ENCODE measurements at places on chromosomes 1 and 21. TPM values are rescaled to one million over a fixed set of nuclear protein-coding genes. Genes with fewer than 3 reads are reported as not detected.

Gene FTCD
- not detected for total RNA-seq

Gene EXO1
- total RNA-seq = 50.4 TPM

Gene CELA3B
- not detected for total RNA-seq

Gene ASTN1
- 0.41 TPM for total RNA-seq

Gene IPP
- 6.8 TPM for total RNA-seq

All from H7 (cell line).